ENCODE measurements at places on chromosomes 13 and 19.

DNA sequence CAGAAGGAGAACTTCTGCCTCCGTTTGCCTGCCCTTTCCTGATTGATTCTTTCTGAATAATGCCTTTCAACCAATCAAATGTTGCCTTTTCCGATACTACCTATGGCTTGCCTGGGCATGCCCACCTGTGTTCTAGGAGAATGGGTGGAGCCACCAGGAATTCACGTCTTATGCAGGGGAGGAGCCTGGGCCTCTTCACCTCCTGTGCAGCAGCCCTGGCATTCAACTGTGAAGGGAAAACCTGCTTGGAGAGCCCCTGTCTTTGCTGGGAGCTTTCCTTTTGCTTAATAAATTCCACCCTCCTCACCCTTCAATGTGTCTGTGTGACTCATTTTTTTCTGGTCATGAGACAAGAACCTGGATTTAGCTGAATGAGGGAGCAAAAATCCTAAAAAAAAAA, 730.7 kb downstream of the UQCRFS1 start:
- no peak for DNase-seq

GRCh38 chr13:33340631-33341030, 55.1 kb upstream of the STARD13 start:
- DNase-seq: no peak

- no peak for DNase-seq
These were observed 13.6 kb downstream of the ARHGAP45 start for GRCh38 chr19:1080360-1081161.

- DNase-seq: no peak
These were observed 77.2 kb upstream of the ANKRD10 start for GRCh38 chr13:110991991-110992508.

GRCh38 chr13:98173431-98174152, 3.5 kb downstream of the RNF113B start:
- no peak for DNase-seq

DNA sequence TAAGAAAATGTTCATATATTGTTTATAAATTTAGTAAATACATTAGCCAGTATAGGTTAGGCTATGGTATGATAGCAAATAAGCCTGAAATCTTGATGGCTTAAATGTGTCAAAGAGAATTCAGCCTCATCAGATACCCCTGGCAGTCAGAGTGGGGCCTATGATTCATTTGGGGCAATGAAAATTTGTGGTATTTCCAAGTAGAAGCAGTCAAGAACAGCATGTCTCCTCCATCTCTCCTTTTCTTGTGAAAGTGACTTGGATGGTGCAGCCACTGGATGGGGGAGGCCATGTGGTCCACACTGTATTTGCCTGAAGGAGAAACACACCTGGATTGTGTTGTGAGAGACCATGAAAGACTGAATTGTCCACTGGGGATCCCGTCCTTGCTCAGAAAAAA, 82.7 kb downstream of the DLEU7 start:
- DNase-seq: peak; percentile 14

DNA sequence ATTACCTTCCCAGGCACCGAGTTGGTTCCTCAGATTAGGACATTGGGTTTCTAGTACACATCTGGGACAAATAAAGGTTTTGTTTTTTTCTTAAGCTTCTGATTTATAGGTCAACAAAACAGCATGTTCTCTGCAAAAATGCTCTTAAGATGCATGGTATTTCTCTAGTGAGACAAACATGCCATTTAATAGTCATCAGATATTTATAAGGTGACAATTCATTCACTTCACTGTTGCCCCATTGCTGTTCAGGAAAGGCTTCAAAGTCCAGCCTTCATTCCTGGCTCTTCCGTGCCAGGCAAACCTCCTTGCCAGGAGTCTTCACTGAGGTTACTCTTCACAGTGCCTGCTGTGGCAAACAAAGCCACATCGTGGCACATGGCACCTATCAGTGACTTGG, 156.3 kb upstream of the FNDC3A start:
- DNase-seq: no peak

- no peak for DNase-seq
These were observed 361.6 kb upstream of the PCDH20 start for GRCh38 chr13:61777271-61777670.

DNA sequence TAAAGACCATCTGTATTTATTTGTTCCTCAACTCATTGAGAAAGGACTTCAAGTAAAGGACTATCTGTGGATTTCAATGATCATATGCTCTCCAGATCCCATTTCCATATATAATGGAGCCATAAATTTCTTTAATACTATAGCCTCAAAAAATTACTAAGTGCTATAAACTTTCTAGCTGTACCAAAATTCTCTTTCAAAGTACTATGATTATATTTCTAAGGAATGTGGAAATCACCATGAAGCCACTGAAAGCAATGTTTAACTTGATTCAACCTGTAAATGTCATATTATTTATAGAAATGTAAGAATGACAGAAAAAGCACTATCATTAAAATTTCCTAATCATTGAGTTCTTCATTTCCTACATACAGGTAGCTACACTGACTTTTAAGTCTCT, 20.7 kb downstream of the TBC1D4 start:
- no peak for DNase-seq

DNA sequence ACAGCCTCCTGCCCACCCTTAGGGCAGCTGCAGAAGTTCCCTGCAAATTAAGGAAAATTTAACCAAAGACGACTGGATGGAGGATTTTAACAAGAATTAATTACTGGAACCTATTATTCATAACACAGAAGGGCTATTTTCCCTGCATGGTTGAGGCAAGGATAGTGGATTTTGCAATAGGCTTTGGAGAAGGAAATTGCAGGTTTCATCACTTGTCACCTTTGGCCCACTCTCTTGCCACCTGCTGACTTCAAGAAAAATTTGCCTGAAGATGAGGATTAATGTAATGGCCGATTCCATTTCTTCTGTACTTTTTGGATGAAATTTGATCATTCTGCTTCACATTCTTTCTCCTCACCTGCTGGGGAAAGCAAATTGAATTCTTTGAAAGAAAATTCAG, 261.7 kb downstream of the FGF9 start:
- DNase-seq: no peak

Measured in T-helper 2 cell (primary cell).